Daoy (cell line): ENCODE measurements at places on chromosomes 5 and 9. TPM values are rescaled to one million over a fixed set of nuclear protein-coding genes. Genes with fewer than 3 reads are reported as not detected.

GRCh38 chr5:153256-153655, 38.0 kb upstream of the LRRC14B start:
- DNase-seq, result peak; percentile 76

DNA sequence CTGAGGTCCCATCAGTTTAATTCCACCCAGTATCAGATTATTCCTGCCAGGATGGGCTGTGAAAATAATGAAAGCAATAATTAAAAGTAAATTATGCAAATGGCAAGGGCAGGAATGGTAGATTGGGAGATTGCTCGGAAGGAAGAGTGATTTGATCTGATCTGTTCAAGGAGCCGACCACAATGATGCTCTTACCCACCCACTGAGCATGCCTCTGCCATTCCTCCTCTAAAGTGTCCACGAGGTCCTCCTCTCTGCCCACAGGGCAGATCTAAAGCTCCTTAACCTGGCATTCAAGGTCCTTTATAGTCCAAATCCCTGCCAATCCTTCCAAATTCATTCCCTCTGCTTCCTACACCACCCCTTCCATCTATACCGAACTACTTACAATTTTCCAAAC, 147.8 kb downstream of the TTLL11 start:
- peak; percentile 31 for DNase-seq

DNA sequence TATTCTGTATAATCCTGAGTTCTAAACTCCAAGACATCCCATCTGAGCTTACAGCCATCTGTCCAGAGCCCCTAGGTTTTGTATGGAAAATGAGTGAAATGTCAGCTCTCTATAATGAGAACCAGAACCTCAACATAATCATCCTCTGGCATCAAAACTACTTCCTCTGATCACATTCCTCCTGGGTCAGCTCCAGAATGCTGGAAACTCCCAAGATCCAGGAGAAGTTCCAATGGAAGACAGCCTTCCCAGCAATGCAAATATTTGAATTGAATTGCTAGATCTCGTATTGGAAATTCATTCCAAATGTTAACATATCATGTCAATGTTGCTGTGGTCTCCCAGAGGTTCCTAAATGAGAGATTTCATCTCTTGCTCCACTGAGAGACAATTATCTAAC, 23.8 kb downstream of the C9 start:
- no peak for DNase-seq

- DNase-seq, result no peak
These were observed 22.6 kb downstream of the ASS1 start for GRCh38 chr9:130467316-130467715.

- no peak for DNase-seq
These were observed 275.2 kb upstream of the PCSK5 start for GRCh38 chr9:75615284-75615683.

- DNase-seq, result peak; percentile 45
These were observed 366.0 kb downstream of the ARRDC3 start for GRCh38 chr5:91016954-91017700.

DNA sequence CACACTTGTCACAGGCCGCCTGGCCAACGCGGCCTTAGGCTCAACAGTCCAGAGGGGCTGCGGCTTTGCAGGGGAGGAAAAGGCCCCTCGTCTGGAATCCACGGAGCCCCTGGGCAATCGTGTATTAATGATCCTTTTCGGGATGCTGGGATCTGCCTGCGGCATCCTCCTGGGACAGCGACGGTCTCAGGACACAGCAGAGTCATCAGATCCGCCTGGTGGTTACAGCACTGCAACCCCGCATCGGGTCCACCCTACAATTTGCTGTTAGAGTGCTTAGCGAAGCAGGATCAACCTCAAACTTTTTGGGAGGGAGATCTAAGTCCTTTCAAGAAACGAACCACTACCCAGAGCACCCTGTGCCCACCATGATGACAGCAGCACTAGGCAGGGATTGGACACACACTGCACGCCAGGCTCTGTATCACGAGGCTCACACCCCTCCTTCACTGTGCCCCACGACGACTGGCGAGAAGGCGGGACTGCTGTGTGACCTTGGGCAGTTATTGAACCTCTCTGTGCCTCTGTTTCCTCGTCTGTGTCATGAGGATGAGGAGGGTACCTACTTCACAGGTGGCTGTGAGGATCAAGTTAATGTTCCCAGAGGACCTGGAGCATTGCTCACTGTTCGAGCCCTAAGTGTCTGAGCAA, 100.4 kb upstream of the COL5A1 start:
- DNase-seq, result no peak

DNA sequence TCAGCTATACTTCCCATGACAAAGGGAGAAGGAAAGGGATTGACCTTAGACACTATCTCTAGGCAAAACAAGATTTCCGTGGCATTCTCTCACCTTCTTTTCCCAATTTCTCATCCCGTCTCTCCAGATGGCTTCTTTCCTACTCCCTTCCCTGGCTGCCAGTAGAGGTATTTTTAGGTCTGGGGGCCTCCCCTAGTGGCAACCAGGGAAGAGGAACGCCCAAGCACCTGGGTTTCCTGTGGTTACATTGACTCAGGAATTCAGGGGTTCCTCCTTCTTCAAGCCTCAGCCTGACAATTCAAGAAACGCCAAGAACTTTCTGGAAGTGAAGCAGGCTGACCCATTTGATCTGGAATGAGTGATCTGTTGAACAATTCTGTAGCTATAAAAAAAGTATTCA, 111.5 kb upstream of the OSMR start:
- no peak for DNase-seq

DNA sequence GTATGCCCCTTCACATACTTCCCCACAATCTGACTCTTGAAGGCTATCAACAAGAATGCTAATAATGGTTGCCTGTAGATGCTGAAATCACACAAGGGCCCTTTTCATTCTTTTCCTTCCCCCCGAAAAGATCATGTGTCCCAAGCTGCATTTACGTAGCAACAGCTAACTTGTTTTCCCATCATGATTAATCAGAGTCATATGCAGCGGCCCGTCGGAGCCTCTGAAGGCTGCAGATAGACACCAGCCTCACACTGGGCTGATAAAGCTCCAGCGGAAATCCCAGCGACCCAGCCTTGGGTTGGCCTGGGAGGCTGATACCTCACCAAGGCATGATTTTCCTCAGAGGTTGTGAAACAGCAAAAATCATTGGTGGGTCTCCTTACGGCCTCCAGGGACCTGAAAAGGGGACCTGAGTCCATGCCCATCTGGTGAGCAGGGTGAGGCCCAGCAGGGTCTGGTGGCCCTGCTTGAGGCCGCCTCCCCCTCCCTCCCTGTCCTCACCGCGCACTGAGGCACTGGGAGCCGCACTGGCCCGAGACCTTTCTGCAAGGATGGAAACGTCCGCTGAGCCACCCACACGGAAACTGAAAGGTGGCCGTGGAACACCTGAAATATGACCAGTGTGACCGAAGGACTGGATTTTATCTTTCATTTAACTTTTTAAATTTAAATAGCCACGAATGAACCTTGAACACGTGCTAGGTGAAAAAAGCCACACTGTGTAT, 114.2 kb upstream of the PHYKPL start:
- DNase-seq, result no peak

- DNase-seq, result peak; percentile 38
These were observed 317.8 kb upstream of the RGMB start for GRCh38 chr5:98455665-98456064.

DNA sequence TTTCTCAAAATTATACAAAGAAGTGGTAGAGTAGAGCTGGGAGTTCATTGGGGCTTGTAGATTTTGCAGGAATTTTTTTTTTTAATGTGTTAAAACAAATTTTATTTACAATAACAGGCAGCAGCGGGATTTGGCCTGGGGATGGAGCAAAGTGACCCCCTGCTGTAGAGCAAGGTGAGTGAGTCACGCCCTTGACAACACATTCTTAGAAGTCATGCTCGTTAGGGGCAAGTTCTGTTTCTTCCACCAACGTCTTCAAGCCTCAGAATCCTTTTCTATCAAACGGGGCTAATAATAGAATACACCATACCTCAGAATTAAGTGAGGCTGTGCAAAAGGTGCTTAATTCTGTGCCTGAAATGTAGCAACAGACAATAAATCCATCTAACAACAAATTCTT, 1.1 kb upstream of the ANKDD1B start:
- DNase-seq, result peak; percentile 42

DNA sequence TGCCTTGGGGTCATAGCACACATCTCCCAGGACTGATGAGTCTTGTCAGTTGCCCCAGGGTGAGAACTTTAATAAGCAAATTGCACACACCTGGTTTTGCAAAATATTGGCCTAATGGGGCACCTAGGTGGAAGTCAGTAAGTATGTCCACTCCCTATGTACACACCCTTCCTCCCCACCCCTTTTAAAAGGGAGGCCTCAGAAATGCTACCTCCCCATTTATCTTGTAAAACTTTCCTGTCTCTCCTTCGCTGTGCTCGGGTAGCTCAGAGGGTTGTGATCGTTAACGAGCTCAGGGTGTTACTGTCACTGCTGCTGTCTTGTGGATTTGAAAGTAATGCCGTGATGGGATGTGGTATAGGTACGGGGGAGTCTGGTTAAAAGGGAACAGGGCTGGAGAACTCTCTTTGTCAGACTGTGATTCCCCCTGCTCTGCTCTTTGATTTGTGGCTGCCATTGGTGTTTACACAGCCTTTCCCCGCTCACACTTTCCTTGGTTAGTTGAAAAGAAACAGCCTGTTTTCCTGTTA, 26.2 kb downstream of the ZNF462 start:
- no peak for DNase-seq

- peak; percentile 91 for DNase-seq
These were observed 4.0 kb downstream of the CXXC5 start for GRCh38 chr5:139651853-139652787.

DNA sequence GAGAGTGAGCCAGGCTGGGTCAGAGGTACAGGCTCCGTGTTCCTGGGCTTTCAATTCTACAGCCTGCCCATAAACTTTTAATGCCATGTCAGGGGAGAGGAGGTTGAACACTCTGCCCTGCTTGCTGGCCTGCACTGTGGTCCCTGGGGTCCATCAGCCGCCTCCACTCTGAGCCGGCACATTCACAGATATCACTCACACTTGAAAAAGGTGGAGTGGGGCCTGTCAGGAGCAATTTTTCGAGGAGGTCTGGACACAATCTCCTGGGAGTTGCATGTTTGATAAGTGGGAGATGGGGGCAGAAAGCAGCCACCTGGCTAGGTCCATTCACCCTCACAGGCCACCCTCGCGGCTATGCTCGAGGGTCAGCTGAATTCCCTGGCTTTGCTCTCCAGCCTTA, 22.9 kb downstream of the S1PR3 start:
- DNase-seq, result no peak

GRCh38 chr5:142823126-142823525, 52.9 kb downstream of the ARHGAP26 start:
- peak; percentile 58 for DNase-seq

GRCh38 chr5:1462358-1462757, 17.1 kb upstream of the SLC6A3 start:
- DNase-seq, result no peak

GRCh38 chr9:124389146-124389939, 25.9 kb downstream of the PSMB7 start:
- DNase-seq, result no peak

NEUROG1 gene
- total RNA-seq, result not detected in 2 replicates

DIRAS2 gene
- 0.27 and 0.57 TPM in 2 replicates for total RNA-seq

SLC45A2 gene
- total RNA-seq, result not detected in 2 replicates

CYLC2 gene
- total RNA-seq, result not detected in 2 replicates
